ENCODE measurements at places on chromosomes 5 and 9.

GRCh38 chr9:71121275-71122021, at the start of gene TRPM3:
Gene TRPM3, minus strand, starts transcription at chr9:71121621. Its CDS starts 267 bp downstream, at chr9:71121354.
- no peak for DNase-seq

DNA sequence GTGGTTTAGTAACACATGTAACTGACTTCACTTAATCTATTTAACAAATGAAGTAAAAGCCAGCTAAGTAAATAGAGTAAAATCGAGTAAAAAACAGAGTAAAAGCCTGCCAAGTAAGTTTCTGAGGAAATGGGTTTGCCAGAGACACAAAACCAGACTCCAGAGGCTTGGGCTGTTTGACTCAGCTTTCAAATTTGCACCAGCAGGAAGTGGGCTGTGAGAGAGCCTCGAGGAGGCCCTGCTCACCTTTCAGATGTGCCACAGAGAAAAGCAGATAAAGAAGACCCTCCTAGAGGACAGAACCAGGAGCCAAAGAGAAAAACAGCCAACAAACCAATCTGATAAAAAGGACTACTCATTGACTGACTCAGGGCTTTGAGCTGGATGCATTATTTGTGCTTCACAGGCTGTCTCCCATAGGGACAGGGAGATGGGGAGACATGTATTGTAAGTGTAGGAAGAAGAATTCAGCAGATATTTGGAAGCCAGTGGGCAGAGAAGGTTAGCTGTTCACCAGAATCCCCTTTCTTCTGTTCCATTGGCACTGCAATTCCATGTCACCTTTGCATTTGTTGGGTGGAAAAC, 14.4 kb upstream of the AMACR start:
- DNase-seq = no peak

GRCh38 chr9:95962936-95963335, 87.4 kb downstream of the ERCC6L2 start:
- no peak for DNase-seq

DNA sequence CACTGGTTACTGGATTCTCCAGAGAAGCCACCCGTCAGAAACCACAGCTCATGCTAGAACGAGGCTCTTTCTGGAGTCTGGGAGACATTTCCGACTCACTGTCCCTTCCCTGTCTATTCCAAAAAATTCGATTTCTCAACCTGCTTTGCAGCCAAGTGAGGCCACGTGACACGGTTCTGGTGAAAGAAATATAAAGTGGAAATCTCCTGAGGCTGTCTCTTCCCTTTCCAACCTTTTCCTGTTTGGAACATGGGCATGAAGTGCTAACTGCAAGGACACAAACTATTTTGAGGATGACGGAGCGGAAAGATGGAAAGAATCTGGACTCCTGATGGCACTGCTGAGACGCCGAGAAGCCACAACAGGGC, 6.1 kb upstream of the PTGS1 start:
- no peak for DNase-seq

DNA sequence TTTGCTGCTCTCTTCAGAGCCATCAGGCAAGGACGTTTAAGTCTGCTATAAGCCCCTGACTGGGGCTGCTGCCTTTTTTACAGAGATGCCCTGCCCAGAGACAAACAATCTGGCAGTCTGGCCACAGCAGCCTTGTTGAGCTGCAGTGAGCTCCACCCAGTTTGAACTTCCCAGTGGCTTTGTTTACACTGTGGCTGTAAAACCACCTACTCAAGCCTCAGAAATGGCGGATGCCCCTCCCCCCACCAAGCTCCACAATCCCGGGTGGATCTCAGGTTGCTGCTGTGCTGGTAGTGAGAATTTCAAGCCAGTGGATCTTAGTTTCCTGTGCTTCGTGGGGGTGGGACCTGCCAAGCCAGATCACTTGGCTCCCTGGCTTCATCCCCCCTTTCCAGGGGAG, 59.7 kb upstream of the SNCAIP start:
- DNase-seq = no peak

DNA sequence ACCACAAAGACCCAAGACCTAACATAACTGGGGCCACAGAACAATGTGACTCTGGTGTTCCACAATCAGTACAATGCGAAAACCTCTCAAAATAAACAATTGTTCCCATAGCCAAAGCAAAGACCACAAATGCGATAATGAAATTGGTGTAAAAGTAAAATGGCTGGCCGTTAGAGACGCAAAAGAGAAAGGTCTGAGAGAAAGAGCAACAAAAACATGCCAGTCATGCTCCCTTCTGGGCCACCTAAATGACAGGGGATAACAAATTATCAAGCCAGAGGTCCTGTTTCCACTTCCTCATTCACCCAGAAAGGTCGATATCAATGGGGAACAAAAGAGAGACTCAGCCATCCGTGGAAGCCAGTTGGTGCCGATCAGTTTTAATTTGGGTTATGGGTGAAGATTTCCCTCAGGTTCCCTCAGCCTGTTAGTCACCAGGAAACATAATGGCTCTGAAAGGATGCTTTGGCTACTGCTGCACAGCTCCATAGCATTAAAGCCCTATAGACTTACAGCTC, 9.2 kb upstream of the CFAP95 start:
- no peak for DNase-seq

GRCh38 chr5:80933036-80933435, 27.1 kb upstream of the RASGRF2 start:
- DNase-seq = no peak

DNA sequence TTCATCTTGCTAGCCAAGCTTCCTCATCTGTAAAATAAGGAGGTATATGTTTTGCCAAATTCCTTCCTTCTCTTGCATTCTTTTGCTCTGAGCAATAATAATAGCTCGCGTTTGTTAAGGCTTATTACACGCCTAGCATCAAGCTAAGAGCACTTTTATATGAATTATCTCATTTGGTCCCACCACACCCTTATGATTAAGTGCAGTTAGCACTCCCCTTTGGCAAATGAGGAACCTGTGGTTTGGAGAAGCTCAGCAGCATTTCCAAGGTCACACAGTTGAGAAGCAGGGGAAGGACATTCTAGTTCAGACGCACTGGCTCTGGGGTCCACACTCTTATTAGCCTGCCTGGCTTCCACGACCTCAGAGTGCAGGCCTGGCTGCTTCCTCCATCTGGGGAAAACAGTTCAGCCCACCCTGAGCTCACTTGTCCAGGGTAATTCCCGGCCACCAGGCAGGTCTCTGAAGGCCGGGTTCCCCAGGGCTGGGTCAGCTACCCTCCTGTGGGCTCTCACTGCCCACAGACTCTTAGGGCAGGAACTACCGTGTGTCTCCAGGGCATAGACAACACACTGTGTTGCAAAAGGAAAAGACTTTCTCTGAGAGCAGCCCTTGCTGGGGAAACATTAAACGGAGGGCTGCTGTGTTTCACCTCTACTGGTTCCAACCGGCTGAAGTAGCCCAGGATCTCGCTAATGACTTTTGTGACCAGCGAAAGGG, 9.9 kb upstream of the FBP1 start:
- peak; percentile 60 for DNase-seq

- no peak for DNase-seq
Observed at GRCh38 chr5:180598316-180598701, 7.0 kb upstream of the SCGB3A1 start.

- no peak for DNase-seq
Observed at GRCh38 chr9:129414377-129414992, 206.4 kb downstream of the C9orf50 start.

DNA sequence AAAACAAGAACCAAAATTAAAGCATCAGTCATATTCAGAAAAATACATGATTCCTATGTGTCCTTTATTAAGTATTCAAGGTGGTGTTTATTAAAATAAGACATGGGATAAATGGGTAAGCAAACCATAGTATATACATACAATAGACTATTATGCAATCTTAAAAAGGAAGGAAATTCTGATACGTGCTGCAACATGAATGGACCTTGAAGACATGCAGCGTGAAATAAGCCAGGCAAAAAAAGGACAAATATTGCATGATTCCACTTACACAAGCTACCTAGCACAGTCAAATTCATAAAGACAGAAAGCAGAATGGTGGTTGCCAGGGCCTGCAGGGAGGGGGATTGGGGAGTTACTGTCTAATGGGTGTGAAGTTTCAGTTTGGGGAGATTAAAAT, 127.7 kb downstream of the DMAC1 start:
- no peak for DNase-seq

DNA sequence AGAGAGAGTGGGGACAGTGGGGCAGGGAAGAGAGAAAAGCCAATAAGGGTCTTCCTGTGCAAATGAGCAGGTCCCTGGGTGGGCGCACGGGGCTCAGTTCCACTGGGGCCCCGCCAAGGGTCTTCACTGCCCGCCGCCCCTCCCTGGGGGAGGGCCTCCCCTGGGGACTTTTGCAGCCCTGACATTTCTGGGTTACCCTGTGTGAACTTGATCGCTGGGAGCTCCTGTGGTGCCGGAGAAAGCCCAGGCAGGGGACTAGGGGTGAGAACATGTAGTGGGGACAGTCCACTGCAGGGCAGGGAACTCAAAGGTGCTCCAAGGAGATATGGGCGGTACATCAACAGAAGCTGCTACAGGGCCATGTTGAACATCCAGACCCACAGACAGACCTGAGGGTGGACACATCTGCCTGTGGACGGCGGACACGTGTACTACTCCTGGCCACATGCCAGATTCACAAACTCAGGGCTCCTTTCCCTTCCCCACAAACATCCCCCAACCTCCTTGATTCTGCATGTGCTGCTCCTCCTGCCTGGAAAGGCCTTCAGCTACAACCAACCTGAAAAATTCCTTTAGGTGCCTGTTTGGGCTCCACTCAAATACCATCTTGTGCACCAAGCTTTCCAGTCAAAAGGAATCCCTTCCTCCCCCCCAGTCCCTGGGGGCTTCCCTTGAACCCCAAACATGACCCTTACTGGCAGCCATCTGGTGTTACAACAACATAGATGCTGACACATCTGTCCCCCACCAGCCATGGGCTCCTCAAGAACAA, 43.0 kb upstream of the NEK6 start:
- DNase-seq = no peak

- no peak for DNase-seq
Observed at GRCh38 chr5:1351156-1351555, 6.3 kb upstream of the CLPTM1L start.

DNA sequence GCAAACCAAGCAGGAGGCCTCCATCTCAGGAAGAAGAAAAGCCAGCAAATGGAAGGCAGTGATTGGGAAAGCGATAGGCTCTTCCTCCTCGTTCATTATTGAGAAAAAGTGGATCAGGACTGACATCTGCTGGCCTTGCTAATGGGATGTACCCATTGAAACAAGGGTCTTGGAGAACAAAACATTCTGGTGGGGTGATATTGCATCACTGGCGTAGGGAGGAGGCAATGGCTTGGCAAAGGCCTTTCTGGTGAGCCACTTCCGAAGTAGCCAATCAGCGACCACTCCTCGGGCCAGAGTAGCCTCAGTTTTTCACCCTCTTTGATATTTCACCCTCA, 86.7 kb upstream of the NFIB start:
- DNase-seq = peak; percentile 20

- no peak for DNase-seq
Observed at GRCh38 chr9:123350590-123351310, 5.2 kb upstream of the CRB2 start.

DNA sequence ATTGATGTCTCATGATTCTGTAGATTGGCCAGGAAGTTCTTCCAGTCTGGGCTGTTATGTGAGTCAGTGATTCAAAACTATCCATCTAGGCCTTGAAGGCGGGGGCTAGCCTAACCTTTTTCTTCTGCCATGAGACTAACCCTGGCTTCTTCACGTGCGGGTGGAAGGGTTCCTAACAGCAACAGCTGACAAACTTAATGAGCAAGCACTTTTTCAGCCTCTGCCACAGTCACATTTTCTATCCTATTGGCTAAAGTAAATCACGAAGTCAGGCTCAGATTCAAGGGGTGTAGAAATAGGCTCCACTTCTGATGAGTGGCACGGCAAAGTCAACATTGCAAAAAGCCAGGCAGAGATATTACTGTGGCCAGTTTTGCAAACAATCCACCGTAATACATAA, 68.4 kb downstream of the STK32A start:
- no peak for DNase-seq

DNA sequence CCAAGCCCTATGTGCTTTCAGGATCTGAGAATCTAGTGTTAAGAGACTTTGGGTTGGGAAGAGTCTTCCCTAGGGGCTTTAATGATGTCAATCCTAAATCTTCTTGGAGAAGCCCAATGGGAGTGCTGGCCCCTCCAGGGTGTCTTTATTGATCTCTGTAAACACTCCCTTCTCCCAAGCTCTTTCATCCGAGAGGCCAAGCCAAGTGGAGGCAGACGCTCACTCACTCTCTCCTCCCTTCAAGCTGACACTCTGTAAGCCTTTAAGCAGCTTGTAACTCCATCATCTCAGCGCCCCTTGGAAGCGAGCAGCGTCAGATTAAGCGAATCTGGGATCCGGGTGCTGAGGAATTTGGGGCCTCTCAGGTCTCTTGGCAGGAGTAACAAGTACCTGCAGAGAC, 37.7 kb downstream of the SPARC start:
- no peak for DNase-seq

DNA sequence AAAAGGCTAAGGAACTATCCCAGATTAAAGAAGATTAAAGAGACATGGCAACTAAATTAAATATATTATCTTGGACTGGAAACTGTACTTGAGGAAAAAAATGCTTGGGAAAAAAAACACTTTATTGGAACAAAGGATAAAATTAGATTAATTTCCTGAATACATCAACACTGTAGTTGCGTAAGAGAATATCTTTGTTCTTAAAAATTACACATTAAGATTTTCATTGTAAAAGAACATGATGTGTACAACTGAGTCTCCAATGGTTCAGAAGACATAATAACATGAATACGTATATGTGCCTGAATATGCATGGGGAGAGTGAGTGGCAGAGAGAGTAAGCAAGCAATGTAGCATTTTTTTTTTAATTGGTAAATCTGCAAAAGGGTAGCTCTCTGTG, 2.8 kb downstream of the AP3B1 start:
- no peak for DNase-seq

- DNase-seq = no peak
Observed at GRCh38 chr9:114592356-114592755, 4.8 kb downstream of the ATP6V1G1 start.

- DNase-seq = no peak
Observed at GRCh38 chr5:9713356-9713755, 83.2 kb upstream of the TAS2R1 start.

DNA sequence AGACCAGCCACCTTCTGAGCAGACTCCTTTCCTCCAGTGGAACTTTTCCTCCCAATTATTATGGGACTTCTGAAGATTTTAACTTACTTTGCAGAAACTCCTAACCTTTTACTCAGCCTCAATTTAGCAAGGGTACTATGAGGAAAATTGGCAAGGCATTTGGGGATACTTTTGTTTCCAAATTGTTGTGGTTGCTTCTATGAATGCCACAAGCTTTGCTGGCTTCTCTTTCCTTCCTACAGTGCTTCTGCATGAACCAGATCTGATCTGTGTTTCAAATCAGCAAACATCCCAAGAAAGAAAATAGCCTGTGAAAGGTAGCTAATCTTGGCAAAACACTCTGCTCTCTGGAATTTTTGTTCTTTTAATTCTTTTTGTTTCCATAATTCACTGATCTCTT, 57.3 kb upstream of the TAF11L2 start:
- DNase-seq = no peak

GRCh38 chr9:129072171-129072570, 8.7 kb upstream of the DOLPP1 start:
- DNase-seq = no peak

- no peak for DNase-seq
Observed at GRCh38 chr5:140141241-140141640, 15.5 kb downstream of the IGIP start.

GRCh38 chr5:1105350-1106265, 6.3 kb downstream of the SLC12A7 start:
- no peak for DNase-seq

GRCh38 chr5:2003690-2004365, 121.1 kb upstream of the IRX4 start:
- no peak for DNase-seq

Data from HFF-Myc (cell line).